ENCODE measurements at places on chromosomes 1 and 21.
A peak's percentile ranks its signal among the peaks of the same experiment; 100 is the strongest.

DNA sequence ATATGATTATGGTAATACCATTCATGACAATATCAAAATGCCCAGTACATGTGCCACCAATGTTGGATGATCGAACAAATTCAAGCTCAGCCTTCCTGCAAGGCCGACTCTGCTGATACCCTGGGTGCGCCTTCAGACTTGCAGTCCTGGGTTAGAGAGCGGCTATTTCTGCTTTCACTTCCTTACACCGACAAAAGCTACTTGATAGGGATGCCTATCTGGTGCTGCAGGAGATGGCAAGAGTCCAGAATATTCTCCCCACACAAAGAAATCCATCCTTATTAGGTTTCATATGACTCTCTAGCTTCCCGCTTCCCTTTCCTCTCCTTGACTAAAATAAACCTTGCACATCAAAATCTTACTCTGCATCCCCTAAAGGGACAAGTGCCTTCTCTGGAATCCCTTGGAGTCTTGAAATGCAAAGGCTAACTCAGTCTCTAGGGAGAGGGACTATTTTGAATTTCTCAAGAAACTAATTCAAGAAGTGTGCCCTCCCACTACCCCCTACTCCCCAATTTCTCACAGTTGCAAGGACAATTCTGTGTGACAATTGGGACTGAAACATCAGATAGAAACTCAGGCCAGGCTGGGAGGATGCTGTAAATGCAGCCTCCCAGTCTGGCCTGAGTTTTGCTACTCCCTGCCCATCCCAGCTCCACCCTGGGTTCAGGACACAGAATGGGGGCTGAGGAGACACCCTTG lies 103.1 kb upstream of the USP24 start:
- DNase-seq, result no peak

DNA sequence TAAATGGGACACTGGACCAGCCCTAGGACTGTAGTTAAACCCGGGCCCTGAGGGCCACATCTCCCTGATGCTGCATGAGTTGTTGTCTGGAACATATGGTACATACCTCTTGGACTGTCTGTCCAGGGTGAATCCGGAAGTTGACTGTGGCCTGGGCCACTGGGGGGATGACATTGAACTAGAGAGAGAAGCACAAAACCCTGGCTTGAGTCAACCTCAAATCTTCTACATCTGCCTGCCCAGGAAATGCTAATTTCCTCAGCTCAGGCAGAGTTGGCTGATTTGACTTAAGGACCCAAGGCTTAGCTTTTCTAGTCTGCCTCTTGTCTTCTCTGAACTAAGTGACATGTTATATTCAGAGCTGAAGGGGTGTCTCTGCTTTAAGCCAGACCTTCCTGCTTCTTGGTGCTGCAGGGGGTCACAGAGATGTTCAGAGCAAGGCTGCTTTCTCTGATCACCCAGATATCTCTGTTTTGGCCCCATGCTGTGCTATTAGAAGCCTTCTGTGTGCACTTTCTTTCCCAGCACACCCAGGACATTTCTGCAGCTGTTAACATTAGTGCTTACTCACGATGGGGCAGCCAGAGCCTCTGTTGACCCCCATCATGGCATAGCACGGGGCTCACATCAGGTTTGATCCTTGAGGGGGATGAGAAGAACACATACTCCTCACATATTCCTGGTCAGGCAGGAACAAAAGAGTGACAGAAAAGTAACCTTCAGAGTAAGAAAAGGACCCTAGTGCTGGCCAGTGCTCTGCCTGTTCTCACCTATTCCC lies 9.6 kb downstream of the PM20D1 start:
- no peak for DNase-seq

GRCh38 chr1:21867451-21867996 lies 55.5 kb downstream of the LDLRAD2 start:
- no peak for DNase-seq

DNA sequence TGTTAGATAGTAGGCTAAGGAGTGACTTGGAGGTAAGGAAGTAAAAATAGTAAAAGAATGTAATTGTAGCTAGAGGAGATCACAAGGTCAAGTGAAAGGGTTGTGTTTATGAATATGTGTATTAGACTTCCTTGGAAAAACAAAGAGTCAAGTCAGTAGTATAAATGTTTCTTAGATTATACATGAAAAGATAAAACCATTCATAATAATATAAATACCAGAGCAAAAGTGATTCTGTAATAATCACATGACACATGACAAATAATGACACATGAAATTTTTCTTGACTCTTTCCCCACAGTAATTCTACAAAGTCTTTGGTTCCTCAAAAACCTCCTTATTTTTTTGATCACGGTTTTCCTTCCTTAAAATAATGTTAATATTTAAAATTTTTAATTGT lies 56.4 kb downstream of the IVNS1ABP start:
- DNase-seq, result no peak

- no peak for DNase-seq
Observed at GRCh38 chr1:29474274-29475244, 238.2 kb downstream of the PTPRU start.

GRCh38 chr1:229024528-229025130 lies 246.3 kb upstream of the RAB4A start:
- DNase-seq, result peak; percentile 14

GRCh38 chr1:205377355-205377754 lies 20.6 kb upstream of the KLHDC8A start:
- DNase-seq, result no peak

- DNase-seq, result peak; percentile 77
Observed at GRCh38 chr1:87335175-87335884, 6.7 kb downstream of the LMO4 start.

- peak; percentile 73 for DNase-seq
Observed at GRCh38 chr21:46097336-46098293, at the start of gene COL6A2. COL6A2 (plus strand) TSS chr21:46098112.

DNA sequence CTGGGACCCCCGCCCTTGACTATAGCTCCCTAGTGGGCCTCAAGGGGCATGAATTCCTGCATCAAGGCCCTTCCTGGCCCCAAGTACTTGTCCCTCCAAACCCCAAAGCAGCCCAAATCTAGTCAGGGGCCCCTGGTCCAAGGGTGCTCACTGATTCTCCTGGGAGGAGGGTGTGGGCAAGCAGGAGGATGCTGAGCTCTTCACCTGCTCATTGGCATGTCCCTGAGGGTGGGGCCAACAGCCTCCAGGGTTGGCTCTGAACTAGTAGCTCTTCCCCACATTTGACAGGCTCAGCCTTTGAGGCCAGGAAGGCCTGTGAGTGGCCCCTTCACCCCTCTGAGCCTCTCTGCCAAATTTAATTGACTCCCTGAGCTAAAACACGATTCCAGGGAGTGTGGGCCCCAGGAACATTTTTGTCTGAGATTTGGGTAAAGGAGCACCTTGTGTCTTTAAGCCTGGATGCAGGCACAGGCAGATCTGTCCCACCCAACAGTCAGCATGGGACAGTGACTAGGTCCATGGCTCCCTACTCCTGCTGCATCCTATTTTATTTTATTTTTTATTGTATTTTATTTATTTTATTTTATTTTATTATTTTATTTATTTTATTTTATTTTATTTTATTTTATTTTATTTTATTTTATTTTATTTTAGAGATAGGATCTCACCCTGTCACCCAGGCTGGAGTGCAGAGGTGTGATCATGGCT lies 11.0 kb upstream of the WNT9A start:
- no peak for DNase-seq

GRCh38 chr1:171988243-171988885 lies 147.1 kb downstream of the DNM3 start:
- no peak for DNase-seq

GRCh38 chr1:90104941-90105538 lies 110.1 kb downstream of the ZNF326 start:
- DNase-seq, result no peak

DNA sequence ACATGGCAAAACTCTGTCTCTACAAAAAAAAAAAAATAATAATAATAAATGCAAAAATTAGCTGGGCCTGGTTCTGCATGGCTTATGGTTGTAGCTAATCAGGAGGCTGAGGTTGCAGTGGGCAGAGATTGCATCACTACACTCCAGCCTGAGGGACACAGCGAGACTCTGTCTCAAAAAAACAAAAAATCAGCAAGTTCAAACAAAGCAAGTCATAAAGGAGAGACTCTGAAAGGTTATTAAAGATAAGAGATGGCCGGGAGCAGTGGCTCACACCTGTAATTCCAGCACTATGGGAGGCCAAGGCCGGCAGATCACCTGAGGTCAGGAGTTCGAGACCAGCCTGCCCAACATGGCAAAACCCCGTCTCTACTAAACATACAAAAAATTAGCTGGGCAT lies 28.8 kb downstream of the COP1 start:
- DNase-seq, result no peak

- DNase-seq, result no peak
Observed at GRCh38 chr21:44927259-44927586, 6.5 kb upstream of the ITGB2 start.

DNA sequence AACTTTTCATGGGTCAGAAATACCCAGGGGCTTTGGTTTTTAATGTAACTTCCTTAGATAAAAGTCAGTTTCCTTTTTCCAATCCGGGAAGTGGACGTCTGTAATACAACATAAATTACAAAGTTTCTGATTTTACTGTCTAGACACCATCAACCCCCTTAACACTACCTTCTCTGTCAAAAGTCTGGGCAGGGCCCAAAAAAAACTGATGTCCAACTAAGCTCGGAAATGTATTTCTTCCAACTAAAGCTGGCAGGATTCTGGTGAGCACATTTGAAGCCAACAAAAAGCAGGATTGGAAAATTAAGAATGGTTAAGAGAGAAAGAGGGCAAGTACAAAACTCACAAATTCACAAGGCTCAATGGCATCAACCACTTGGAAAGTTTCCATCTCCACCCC lies 24.3 kb downstream of the DDAH1 start:
- DNase-seq, result no peak

DNA sequence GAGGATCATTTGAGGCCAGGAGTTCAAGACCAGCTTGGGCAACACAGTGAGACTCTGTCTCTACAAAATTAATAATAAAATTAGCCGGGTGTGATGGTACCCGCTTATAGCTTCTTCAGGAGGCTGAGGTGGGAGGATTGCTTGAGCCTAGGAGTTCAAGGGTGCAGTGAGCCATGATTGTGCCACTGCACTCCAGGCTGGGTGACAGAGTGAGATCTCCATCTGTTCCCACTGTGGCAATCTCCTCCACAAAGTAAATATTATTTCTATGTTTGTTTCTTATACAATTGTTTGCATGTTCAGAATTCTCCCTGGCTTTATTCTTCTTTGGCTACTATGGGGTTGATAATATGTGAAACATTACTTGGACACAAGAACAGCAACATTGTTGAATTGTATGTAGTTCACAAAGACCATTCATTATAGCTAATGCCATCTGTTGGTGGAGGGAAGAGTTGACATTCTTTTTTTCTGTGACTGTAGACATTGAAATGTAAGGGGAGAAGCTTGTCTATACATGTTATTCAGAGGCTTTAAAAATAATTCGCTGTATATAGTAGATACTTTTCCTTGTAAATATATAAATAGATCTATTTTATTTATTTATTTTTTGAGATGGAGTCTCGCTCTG lies 47.8 kb upstream of the SRSF10 start:
- no peak for DNase-seq

GRCh38 chr1:61506944-61507500 lies 217.9 kb downstream of the TM2D1 start:
- no peak for DNase-seq

- DNase-seq, result no peak
Observed at GRCh38 chr1:177270863-177271262, 100.1 kb downstream of the BRINP2 start.

DNA sequence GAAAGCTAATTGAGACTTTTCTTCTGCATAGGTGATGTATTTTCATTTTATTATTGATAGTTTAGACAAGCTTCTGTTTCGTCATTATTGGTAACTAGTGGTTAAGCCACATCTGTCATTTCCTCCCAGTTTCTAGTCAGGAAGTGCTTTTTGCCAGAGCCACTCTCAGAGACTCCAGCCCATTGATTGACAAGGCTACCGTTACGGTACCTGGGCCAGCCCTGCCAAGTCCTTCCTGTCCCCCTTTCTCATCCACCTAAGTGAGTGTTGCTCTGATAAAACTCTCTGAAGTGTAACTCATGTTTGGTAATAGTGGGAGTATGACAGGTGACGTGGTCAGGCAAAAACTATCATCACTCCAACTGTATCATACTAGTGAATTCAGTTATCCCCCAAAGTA lies 29.6 kb upstream of the AGL start:
- peak; percentile 6 for DNase-seq

GRCh38 chr1:227910511-227911153 lies 37.1 kb downstream of the WNT9A start:
- DNase-seq, result no peak

DNA sequence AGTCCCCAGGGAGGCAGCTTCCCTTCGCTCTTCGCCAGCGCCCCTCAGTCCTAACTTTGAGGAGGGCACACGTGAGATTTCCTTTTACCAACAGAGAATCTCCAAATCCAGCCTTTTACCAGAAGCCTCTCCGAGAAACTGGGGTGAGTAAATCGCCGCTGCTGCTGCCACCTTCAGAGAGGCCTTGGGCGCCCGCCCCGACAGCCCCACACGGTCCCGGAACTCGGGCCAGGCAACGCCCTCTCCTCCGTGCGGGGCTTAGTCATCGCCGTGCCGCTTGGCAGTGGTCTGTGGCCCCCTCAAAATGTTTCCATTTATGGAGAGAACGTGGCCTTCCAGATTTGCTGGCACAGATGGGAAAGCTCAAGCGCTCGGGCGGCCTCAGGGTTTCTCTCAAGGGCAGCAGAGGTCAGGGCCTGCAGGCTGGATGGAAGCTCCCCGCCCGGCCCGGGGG lies 41.4 kb upstream of the COL6A2 start:
- DNase-seq, result peak; percentile 67

GRCh38 chr1:109763646-109764415 lies at the start of gene EPS8L3:
EPS8L3 (minus strand) TSS chr1:109763923; CDS start chr1:109761749, 2,174 bp downstream.
- no peak for DNase-seq

- DNase-seq, result no peak
Observed at GRCh38 chr1:42736571-42737200, 3.4 kb downstream of the CLDN19 start.

DNA sequence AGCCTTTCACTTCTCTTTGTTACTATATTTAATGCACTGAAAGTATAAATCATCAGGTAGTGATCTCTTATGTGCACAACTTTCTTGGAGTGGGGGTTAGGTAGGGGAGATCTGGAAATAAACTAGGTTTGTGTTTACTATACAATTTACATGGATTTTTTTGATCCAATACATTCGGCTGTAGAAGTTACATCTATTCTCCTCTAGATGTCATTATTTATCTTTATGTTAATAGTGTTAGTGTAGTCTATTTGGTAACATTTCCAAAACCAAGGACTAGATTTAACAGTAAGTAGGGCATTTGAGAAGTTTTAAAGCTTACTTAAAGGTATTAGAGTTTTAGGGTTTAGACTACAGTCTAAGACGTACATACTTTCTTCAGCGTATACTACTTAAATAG lies 5.4 kb downstream of the VPS45 start:
- DNase-seq, result no peak

- DNase-seq, result no peak
Observed at GRCh38 chr1:153306303-153307220, 6.2 kb downstream of the PGLYRP3 start.

GRCh38 chr1:204564835-204565234 lies 48.6 kb downstream of the MDM4 start:
- DNase-seq, result no peak

GRCh38 chr1:41351262-41352151 lies 9.7 kb upstream of the FOXO6 start:
- no peak for DNase-seq

- DNase-seq, result no peak
Observed at GRCh38 chr1:228270032-228270431, 62.2 kb downstream of the OBSCN start.

- no peak for DNase-seq
Observed at GRCh38 chr1:54583871-54584270, 35.8 kb downstream of the ACOT11 start.

GRCh38 chr21:46478910-46479309 lies 20.2 kb downstream of the DIP2A start:
- no peak for DNase-seq
